ENCODE measurements at places on chromosomes 13 and 19.

DNA sequence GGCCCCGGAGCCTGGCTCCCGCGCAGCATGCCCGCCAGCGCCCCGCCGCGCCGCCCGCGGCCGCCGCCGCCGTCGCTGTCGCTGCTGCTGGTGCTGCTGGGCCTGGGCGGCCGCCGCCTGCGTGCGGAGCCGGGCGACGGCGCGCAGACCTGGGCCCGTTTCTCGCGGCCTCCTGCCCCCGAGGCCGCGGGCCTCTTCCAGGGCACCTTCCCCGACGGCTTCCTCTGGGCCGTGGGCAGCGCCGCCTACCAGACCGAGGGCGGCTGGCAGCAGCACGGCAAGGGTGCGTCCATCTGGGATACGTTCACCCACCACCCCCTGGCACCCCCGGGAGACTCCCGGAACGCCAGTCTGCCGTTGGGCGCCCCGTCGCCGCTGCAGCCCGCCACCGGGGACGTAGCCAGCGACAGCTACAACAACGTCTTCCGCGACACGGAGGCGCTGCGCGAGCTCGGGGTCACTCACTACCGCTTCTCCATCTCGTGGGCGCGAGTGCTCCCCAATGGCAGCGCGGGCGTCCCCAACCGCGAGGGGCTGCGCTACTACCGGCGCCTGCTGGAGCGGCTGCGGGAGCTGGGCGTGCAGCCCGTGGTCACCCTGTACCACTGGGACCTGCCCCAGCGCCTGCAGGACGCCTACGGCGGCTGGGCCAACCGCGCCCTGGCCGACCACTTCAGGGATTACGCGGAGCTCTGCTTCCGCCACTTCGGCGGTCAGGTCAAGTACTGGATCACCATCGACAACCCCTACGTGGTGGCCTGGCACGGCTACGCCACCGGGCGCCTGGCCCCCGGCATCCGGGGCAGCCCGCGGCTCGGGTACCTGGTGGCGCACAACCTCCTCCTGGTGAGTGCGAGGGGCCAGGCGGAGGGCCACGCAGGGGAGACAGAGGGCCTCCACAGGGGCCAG lies at the start of gene KL:
KL (plus strand) TSS at position 10 of the 909 bp plus-strand sequence; CDS start at position 28, 18 bp downstream.
- DNase-seq: no peak

DNA sequence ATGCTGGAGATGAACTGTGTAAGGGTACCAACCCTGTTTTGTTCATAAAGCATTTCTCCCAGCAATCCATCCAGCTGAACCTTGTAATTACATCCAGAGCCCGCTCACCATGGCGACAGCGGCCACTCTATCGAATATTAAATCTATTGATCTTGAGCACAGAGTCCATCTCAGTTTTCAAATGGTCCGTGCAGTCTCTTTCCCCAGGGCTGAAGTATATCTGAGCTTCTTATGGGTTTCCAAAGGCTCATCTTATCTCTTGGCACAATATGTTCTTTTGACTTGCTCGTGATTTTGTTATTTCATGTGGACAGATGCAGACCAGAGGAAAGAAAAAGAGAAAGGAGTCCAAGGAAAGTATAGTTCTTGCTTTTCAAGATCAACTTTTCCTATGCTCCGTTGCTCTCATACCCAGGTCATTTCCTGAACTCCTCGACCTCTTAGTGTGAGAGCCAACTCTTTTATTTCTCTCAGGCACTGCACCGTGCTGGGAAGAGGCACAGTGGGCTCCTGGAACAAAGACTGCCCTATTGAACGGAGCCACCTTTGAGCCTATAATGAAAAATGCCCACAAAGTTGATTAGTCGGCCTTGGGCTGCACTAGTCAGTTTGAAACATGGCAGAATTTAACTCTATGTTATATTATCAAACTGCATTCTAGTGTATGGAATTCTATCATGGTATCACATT lies 66.7 kb downstream of the RFC3 start:
- no peak for DNase-seq

GRCh38 chr13:19059016-19059780 lies 122.4 kb downstream of the TUBA3C start:
- no peak for DNase-seq

DNA sequence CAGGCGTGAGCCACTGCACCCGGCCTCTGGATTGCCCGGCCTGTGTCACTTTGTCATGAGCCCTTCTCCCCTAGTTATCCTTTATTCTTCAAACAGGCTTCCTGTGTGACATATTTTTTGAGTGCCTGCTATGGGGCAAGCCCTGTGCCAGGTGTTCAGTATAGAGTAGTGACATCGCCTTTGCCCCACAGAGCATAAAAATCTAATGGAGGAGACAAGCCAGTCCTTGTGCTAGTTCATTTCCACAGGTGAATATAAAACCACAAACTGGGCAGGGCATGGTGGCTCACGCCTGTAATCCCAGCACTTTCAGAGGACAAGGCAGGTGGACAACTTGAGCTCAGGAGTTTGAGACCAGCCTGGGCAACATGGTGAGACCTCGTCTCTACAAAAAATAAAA lies 43.2 kb downstream of the BBC3 start:
- peak; percentile 6 for DNase-seq

DNA sequence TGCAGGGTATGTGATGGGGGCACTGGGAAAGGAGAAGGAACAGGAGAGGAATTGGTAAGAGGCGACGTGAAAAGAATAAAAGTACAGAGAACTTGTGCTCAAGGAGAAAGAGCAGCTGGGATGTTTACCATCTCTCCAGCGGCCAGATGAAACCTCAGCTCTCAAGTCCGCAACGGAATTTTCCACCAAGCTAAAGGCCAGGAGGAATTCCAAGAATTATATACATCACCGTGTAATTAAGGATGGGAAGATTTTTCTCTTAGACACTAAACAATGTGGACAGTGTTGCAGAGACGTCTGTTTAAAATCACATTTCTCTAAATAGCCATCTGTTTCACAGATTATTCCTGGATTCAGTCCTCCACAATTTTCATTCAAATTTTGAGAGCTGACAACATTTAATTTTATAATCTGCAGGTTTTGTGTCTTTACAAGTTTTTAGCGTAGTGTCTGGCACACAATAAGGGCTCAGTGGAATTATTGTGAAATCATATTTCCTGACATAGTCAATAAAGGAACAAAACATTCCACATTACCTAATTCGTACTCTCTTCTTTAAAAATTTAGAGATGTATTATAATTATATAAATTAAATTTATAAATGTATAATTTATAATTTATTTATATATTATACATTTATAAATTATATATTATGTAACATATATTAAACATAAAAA lies 23.0 kb upstream of the USP29 start:
- DNase-seq: no peak

DNA sequence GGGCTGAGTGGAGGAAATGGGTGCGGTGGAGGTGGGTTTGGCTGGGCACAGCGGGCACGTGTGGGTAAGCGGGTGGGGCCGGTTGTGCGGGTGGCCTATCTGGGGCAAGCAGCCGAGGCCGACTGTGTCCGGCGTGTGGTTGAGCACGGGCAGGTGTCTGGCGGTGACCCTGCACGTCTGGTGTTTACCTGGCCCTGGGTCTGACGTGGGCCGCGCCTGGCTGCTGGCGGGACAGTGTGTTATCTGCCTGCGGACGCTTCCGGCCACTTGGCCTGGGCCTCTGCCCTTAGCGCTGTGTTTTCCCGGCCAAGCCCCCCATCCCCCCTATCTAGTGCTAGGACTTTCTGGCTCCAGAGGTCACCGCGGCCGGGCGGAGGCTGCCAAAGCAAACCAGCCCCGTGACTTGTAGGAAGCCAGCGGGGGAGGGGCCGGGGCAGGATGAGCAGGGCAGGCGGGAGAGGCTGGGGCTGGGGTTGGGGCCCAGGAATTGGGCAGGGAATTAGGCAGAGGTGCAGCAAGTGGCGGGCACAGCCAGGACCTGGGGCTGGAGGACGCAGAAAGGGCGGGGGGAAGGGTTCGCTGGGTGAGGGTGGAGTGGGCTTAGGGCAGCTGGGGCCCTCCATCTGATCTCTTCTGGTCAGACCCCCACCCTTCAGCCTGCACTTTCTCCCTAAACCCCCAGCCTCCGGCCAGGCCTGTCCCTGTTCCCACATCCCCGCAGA lies 534 bp upstream of the HPN start:
- DNase-seq: peak; percentile 28

- DNase-seq: no peak
These were observed 14.6 kb upstream of the TMTC4 start for GRCh38 chr13:100689191-100689590.

GRCh38 chr13:108213946-108214345 lies 1.4 kb downstream of the LIG4 start:
- no peak for DNase-seq

- DNase-seq: no peak
These were observed 140.2 kb downstream of the TNFSF13B start for GRCh38 chr13:108409730-108410129.

DNA sequence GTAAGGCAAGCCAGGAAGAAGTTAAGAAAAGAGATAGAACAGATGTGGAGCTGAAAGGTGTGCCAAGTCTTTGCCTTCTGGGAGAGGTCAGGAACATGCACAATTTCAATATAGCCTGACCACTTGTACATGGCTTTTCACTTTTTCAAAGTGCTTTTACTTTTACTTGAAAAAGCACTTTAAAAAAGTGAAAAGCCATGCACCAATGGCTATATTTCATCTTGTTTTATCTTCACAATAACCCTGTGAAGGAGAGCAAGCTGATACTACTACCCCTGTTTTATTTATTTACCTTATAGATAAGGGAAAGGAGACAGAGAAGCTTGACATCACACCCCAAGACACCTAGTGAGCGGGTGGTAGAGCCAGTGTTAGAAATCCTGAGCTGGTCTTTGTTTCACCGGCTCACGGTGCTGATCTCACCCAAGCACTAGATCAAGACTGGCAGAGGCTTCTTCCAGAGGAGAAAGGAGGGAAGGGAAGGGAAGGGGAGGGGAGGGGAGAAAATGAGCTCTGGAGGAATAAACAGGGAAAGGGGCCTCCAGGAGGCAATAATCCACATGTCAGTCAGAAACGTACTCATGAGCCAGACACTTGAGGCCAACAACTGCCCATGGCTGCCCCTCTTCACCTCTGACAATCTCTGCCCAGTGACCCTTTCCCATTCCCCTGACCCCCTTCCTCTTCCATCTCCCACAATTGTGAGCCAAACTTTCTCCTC lies 455.4 kb downstream of the FOXO1 start:
- DNase-seq: no peak

GRCh38 chr13:25085125-25085742 lies 10.7 kb upstream of the PABPC3 start:
- peak; percentile 1 for DNase-seq

- no peak for DNase-seq
These were observed 59.6 kb downstream of the USP12 start for GRCh38 chr13:27112006-27112405.

DNA sequence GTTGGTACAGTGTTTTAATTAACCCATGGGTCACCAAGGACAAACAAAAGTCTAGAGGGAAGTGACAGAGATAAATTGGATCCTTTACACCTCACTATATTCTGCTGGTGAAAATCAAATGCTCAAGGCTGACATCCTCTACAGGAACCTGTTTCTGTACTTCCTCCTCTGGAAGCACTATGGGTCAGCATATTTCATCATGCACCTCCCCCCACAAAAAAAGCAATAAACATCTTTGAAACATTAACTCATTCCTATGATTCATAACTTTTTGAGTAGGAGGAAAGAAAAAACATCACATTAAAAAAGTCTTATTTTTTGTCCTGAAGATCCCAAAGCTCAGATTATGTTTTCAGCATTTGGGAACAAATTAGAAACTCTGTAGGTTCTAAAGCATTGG lies 588.3 kb upstream of the SGCG start:
- DNase-seq: no peak

DNA sequence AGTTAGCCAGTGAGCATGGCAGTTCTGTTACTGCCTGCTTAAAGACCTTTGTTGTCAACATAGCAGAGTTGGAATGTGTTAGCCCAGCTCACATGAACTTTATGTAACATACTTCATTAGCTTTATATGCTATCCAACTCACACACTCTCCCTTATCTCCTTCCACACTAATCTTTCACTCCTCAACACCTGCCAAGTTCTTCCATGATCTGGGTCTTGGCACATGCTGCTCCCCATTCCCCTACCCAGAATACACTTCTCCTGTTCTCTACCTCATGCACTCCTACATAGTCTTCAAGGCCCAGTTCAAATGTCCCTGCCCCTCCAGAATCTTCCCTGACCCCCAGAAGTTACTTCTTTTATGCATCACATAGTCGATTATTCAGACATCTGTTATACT lies 179.3 kb downstream of the KATNAL1 start:
- DNase-seq: no peak

- DNase-seq: no peak
These were observed 10.3 kb downstream of the SCEL start for GRCh38 chr13:77545626-77546412.

- no peak for DNase-seq
These were observed 129.9 kb downstream of the GPC6 start for GRCh38 chr13:93356469-93356868.

- peak; percentile 93 for DNase-seq
These were observed 6.4 kb downstream of the ANGPTL6 start for GRCh38 chr19:10095948-10096614.

DNA sequence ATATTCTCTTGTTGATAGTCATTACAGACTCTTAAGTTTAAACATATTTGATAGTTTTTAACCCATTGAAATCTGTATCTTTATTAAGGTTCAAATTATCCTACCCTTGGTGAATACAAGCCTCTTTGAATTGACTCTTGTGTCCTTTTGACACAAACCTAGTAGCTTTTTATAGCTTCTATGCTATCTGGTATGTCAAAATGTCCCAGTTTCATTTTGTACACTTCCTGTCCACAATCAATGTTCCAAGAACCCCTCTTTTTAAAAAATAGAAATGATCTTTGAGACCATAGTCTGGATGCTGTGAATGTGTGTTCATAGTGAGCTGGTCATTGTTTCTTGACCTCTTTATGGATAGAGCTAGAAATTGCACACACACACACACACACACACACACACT lies 39.2 kb upstream of the FGF14 start:
- DNase-seq: no peak

GRCh38 chr19:51695088-51695487 lies 2.0 kb downstream of the SPACA6 start:
- DNase-seq: no peak

- DNase-seq: no peak
These were observed 730.8 kb downstream of the EFNB2 start for GRCh38 chr13:105804561-105805190.

DNA sequence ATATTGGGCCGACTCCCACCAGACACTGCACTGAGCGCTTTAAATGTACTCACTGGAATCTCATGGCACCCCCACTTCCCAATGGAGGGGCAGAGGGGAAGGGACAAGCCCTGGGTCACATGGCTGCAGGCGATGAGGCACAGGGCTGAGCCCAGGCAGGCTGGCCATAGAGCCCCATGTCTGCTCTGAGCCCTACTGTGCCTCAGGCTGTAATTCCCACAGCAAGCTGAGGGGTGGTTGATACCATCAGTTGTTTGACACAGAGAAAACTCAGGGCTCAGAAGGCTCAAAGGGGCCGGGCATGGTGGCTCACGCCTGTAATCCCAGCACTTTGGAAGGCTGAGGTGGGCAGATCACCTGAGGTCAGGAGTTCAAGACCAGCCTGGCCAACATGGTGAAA lies 25.1 kb downstream of the RFX1 start:
- no peak for DNase-seq

Measured in CD4-positive, alpha-beta T cell treated with Interleukin-10 for 1 hour (primary cell).